ENCODE measurements at places on chromosomes 2 and 18.
A peak's percentile ranks its signal among the peaks of the same experiment; 100 is the strongest.

DNA sequence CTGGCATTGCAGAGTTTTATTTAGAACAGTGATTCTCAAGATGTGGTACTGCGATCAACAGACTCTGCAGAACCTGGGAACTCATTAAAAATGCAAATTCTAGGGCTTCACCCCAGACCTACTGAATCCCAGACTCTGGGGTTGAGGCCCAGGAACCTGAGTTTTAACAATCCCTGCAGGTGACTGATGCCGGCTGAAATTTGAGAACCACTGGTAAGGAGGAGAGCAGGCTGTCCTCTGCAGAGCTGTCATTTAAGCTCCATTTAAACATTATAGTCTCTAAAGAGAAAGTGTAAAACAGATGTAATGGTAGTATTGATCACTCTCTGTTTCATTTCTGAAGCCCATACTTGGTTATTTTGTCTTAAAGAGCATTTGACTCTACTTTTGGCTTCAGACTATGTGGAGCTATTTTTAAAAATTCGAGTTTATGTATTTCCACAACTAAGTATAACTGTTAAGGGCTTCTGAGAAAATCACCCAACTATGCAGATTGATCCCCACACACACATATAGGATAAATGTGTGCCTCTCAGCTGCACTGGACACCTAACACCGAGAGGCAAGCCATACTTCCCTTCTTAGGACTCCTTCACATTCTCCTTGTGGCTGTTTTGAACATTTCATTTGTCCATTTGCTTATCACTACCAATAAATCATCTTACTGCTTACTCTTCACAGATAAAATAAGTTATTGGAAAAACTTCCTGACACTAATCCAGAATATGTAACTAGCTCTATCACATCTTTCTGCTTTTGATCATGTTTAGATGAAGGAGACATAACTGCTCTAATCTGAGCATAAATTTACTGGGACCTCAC is 487.5 kb downstream of the DLGAP1 start:
- no peak for DNase-seq

DNA sequence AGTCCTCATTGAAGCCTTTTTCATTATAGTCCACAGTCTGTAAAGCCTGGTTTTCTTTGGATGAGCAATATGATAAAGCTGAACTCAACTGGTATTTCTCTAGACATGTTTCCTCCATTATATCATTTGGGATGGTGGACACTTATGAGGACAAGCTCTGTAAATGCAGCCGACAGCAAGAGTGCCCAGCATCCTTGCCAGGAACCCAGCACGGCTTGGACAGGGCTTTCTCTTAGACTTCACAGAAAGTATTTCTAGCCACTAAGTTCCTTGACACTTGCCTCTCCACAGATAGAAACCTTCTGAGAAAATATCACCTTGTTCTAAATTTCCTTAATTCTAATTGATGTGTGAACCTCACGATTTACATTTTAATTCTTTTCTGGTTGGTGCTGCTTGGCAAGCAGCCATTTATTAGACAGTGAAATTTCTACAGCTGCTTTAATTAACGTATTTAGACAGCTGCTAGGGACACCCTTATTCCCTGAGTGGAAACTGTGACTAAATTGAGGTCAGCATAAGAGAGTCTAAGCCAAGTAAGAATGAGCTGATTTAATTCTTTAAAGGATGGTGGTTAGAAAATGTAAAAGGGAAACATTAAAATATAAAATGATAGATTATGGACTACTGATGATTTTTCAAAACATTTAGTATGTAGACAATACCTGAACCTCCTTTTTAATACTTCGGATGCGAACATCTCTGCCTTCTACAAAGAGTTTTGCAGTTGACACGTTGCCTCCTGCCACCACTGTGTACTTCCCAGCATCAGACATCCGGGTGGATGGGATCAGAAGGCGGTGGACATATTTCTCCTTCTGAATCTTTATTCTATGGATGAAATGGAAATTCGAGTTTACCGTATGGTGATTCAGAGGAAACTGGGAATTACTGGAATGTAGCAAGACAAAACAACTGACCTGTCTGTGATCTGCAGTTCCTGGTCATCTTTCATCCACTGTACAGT is 39.8 kb downstream of the TTN start:
- DNase-seq, result peak; percentile 71

- no peak for DNase-seq
Observed at GRCh38 chr2:207286106-207286505, 120.4 kb upstream of the KLF7 start.

- DNase-seq, result no peak
Observed at GRCh38 chr18:71329114-71329513, 1040.3 kb downstream of the SOCS6 start.

DNA sequence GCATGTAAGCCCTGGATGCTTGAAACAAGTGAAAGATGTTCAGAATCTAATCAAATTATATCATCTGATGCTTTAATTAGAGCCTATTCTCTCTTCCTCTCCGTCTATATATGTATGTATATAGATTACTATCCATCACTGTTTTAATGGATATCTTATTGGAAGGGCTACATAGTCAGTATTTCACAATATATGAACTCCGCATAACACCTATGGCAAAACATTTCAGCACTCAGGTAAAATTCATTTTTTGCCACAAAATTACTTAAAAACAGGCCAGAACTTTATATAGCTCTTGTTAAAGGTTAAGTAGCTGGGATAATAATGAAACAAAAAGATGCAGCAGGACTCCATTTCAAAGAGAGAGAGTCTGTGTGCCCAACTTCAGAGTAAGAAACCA is 1.2 kb downstream of the PJVK start:
- DNase-seq, result no peak

DNA sequence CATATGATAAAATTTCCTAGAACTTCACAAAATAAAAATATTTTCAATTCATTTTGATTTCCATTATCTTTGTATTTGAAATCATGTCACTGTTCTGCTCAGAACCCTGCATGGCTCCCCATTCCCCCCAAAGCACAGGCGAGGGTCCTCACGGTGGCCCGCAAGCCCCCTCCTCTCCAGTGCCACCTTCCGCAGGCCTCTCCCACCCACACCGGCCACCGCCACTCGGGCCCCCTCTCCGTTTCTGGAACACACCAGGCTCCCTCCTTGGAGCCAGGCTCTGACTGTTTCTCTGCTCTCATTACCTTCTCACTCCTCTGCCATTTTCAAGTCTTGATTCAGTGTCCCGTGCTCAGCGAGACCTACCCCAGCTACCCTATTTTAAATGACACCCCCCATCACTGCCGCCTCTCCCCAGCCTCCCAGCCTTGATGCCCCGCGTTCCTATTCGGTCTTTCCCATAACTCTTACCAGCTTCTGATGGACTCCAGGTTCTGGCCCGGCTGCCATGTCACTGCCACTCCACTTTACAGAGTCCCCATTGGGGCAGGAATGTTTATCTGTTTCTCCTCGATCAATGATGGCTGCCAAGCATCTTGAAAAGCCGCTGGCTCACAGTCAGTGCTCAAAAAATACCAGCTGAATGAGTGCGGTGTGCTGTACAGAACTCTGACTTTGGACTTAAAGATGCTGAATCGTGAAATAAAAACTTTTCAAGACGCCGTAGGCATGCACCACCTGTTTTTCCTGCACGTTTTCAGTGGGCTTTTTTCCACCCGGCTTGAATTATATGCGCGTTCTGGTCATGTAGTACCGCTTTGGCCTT is 201.0 kb downstream of the GBX2 start:
- no peak for DNase-seq

DNA sequence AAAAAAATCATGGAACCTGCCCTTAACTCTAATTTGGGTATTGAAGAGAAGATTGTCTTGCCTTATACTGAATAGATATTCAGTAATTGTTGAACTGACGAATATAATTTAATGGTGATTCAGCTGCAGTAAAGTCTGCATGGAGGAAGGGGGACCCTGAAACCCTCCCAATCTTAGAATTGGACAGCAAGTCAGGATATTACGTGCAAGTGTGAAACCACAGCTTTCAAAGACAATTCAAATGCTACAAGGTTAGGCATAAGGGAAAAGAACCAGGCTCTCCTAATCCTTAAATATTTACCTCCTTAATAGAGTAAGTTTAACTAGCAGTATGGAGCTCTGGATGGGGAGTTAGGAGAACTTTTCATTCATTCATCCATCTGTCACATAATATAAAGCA is 226.9 kb upstream of the TNP1 start:
- DNase-seq, result no peak

DNA sequence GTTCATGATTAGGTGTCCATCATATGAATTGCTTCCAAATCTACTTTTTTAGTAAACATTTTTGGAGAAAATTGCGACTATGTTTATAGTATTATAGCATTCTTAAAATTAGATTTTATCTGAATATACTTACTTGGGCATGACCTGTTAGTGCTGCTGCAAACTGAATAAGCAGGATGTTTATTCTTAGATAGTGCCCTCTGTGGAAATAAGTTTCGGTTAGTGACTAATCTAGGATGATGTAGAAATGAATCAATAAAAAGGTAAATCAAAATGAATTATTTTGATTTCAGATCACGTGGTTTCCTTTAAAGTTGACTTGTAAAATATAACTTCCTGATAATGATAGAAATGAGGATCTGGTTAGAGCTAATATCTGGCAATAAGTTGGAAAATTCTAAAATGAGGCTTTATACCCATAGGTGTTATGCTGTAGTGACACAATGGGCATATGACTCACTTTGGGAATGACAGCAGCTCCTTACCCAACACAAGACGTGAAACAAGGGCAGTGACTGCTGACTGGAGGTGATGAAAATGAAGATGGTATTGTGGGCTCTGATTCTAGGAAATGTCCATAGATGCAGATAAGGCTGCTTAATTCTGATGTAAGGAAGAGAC is 165.8 kb upstream of the TCF4 start:
- DNase-seq, result no peak

DNA sequence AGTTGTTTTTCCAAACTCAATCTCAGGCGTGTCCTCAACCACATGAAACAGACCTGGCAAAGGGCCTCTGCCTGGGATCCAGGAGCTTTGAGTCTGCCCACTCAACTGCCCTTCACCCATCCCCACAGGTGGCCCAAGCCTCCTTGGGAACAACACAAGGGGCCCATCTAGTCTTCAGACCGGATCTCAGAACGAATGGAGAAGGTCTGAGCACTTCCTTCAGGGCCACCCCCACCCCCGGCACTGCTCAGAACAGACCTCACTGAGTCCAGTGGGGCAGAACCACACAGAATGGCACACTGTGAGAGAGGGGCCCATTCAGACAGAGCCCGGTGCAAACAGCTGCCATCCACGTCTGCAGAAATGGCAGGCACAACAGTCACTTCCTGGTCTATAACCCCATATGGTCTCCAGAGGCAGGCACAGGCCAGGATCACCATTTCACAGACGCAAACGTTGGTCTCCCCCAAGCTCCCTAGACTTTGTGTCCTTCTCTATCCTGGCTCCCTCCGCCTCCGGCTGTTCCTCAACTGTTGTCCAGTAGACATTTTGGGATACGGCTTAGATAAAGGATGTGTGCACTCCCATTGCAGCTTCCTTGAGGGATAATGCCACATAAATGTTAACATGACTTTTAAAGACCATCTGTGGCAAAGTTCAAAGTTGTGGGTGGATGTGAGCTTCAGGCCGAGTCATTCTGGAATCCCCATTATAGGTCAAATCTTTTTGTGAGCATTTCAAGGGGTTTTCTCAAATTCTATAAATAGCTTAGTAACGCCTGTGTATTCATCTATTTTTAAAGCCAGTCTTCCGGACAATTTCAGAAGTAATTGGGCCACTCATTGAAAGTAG is 149.7 kb downstream of the SMAD7 start:
- DNase-seq, result no peak

GRCh38 chr2:215635071-215635787 is 199.4 kb upstream of the FN1 start:
- no peak for DNase-seq

- no peak for DNase-seq
Observed at GRCh38 chr2:155895016-155895415, 437.5 kb downstream of the NR4A2 start.

- DNase-seq, result peak; percentile 49
Observed at GRCh38 chr2:177553176-177553884, 160.8 kb downstream of the AGPS start.

- no peak for DNase-seq
Observed at GRCh38 chr2:27844821-27845255, 45.3 kb downstream of the RBKS start.

DNA sequence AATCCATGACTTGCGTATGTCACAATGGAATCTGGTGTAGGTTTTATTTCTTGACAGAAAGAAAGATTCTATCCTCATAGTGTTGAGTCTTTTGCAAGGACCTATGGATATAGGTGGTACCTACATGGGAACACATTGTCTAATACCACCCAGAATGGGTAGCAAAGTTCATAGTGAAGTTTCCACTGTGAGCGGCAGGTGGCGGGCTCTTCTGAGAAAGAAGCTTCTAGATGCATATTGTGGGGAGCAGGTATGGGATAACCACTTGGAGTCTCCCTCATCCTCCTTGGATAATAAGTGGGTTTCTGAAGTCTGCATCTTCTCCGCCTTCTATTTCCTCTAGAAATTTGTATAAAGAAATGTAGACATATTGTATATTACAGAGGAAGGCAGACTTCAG is 44.9 kb downstream of the LINC00305 start:
- DNase-seq, result no peak

DNA sequence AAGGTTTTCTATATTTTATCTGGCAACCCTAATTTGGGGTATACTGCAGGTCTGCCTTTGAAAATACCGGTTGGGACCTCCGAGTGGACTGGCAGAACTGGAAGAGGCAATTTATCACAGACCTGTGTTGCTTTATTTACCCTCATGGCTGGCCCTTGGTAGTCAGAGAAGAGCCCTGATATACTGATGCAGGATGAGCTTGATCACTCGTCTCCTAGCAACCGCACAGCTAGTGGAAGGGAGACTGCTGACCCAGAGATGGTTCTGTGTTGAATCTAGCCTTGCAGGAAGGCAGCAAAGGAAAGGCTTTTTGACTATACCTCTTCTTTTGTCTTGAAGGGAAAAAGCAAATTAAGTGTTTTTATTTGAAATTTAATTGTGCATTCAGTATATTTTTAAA is 154.7 kb downstream of the EML6 start:
- DNase-seq, result peak; percentile 62

GRCh38 chr2:234372506-234372905 is 124.4 kb downstream of the ARL4C start:
- no peak for DNase-seq

GRCh38 chr2:220937245-220937644 is 634.9 kb downstream of the EPHA4 start:
- no peak for DNase-seq

- DNase-seq, result no peak
Observed at GRCh38 chr2:236847538-236848263, 238.0 kb upstream of the COPS8 start.

GRCh38 chr2:174020926-174021662 is 55.9 kb upstream of the SP3 start:
- DNase-seq, result no peak

Data from NCI-H2081 (cell line).